ENCODE measurements at places on chromosomes 1 and 21. TPM values are rescaled to one million over a fixed set of nuclear protein-coding genes. Genes with fewer than 3 reads are reported as not detected.

DNA sequence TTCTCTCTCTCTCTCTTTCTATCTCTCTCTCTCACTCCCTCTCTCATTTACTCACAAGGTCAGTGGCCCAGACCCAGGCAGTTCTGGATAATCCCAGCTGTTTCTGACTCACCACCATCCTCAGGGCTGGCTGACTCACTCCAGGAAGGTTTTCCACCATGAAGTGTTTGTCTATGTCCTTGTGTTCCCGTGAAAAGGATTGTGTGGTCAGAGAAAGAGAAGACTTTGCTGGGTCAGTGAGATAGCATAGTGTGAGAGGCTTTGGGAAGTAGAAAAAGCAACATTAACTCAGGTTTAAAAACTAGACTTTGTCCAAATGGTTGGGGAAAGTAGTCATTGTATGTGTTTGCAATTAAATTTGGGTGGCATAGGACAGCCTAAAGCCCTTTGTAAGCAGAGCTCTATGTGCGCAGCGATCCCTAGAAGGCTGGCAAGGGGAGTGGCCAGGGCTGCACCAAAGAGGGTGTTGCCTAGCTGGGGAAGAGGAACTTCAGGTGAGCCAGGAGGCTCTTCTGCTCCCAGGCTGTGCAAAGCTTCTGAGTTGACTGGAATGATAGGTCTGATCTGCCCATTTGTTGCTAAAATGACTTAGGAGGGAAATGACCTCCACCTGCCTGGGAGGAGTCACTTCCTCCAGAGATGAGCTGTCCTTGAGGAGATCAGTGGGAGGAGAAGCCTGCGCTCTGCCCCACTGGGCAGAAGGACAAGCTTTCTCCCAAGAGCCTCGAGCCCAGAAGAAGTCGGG, 4.9 kb upstream of the CAPN2 start:
- peak; percentile 98 for DNase-seq

- no peak for DNase-seq
These were observed 25.9 kb downstream of the COL16A1 start for GRCh38 chr1:31677949-31678348.

GRCh38 chr21:41396558-41397075, 29.4 kb upstream of the MX1 start:
- DNase-seq = no peak

DNA sequence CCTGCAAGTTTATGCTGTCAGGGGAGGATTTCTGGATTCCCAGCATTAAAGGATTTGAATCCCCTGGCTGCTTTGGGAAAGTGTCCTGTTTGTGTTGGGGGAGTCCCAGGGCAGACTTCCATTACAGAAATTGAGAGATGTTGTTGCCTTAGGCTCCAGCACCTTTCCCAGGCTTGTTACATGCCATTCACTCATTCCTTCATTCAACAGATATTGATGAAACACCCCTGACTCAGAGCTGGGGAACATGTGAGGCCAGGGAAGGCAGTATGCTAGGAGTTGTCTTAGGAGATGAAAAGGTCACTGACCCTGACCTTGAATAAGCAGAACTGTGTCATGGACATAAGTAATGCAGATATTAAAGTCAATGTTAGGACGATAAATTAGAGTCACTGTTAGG, 161.7 kb downstream of the NTMT2 start:
- peak; percentile 22 for DNase-seq

- no peak for DNase-seq
These were observed 27.9 kb upstream of the PRRC2C start for GRCh38 chr1:171457412-171457811.

- DNase-seq = no peak
These were observed 14.5 kb downstream of the GLUL start for GRCh38 chr1:182376936-182377574.

DNA sequence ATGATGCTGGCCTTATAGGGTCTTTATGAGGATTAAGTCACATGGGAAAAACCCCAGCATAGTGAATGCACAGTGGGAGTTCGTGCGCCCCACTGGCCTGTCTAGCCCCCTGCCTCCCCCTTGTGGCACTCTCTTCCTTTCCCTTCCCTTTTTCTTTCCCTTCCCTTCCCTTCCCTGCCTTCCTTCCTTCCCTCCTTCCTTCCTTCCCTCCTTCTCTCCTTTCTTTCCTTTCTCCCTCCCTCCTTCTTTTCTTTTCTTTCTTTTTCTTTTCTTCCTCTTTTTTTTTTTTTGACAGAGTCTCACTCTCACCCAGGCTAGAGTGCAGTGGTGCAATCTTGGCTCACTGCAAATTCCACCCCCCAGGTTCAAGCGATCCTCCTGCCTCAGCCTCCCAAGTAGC, 38.6 kb downstream of the HTR6 start:
- DNase-seq = no peak

DNA sequence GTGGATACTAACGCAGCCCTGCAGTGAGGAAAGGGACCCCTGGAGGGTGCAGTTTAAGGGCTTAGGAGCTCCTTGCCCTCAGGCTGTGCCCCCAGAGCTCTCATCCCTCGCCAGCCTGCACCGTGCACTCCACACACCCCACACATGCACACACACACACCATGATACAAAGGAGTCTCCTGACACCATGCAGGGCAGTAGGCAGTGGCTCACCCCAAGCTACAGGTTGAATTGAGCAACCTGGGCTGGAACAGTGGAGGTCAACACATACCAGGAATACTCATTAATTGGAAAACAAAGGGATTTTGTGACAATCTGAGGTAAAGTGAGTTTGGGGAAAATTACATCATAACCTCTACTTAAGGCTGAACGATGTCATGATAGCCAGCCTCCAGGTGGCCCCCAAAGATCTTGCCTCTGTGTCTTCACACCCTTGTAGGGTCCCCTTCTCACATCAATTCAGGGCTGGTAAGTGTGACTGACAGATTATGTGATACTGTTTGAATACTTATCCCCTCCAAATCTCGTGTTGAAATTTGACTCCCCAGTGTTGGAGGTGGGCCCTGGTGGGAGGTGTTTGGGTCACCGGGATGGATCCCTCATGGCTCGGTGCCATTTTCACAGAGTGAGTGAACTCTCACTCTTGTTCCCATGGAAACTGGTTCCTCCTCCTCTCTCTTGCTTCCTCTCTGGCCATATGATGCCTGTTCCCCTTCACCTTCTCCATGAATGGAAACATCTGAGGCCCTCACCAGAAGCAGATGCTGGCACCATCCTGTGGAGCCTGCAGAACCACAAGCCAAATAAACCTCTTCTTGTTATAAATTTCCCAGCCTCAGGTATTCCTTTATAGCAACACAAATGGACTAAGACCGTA, 111.0 kb upstream of the RAB4A start:
- no peak for DNase-seq

GRCh38 chr1:3242408-3243260, 173.6 kb downstream of the PRDM16 start:
- no peak for DNase-seq

DNA sequence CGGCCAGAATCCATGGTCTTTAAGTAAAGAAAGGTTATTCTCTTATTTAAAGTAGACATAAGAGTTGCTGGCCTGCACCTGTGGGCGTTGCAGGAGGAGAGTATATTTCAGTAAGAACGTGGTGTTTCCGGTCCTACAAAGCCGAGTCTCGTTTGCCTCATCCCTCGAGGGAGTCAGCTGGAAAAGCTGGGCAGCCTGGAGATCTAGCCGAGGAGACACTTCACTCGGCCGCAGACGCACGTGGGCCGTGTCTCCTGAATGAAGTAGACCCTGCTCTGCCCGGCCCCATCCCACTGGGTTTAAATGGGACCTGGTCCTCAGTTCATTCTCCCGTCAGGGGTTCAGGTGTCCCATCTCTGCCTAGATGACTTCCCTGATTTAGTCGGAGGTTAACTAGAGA, 14.9 kb downstream of the SLC45A1 start:
- DNase-seq = no peak

DNA sequence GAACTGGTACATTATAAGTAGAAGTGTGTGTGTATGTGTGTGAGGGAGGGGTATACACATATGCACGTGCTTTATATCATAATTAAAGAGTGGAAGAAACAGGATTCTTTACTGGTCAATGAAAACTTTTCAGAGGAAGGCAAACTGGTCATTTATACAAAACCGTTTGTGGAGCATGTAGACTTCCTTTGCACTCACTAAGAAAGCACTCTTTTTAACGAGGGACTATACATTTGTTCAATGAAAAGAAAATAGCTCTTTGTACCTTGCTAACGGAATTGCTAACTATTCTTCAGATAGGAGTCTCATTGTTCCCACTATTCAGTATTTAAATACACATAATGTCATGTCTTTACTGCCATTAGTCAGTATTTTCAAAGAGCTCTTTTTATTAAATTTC, 219.3 kb downstream of the ST6GALNAC3 start:
- no peak for DNase-seq

DNA sequence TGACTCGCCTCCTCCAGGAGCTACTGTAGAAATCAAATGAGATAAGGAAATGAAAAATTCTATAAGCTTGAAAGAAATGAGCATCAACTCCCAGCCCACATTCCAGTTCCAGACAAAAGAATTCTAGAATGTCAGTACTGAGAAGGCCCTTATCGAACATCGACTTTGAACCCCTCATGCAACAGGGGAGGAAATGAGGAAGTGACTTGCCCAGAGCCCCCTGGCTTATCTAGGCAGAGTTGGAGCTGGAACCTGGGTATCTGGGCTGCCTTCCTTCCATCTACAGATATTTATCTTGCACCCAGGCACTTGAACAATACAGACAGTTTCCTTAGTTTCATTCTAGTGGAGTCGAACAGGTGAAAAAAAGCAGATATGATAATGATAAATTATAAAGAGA, 22.3 kb downstream of the MECR start:
- no peak for DNase-seq

GRCh38 chr1:86751923-86752322, 47.5 kb downstream of the SH3GLB1 start:
- DNase-seq = no peak

DNA sequence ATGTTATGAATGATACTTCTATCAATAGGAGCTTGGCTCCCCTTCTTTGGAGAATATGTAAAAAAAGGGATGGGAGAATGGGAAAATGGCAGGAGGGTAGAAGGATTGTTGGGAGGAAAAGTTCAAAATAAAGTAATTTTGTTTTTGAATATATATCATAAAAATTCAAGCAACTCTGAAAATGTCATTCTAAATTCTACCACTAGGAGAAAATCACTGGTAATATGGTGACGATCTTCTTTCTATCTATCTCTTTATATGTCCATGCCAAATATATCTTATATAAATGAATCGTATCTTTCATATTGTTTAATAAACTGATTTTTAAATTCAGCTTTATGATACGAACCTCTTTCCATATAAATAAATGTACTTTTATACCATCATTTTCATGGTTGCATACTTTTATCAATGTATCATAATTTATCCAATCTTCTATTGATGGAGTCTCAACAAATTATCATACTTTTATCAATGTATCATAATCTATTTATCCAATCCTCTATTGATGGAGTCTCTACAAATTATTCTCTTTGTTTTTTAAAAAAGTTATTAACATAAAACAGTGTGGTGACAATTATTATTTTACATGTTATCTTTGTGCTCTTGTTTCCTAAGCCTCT, 73.7 kb upstream of the MARK1 start:
- DNase-seq = no peak

DNA sequence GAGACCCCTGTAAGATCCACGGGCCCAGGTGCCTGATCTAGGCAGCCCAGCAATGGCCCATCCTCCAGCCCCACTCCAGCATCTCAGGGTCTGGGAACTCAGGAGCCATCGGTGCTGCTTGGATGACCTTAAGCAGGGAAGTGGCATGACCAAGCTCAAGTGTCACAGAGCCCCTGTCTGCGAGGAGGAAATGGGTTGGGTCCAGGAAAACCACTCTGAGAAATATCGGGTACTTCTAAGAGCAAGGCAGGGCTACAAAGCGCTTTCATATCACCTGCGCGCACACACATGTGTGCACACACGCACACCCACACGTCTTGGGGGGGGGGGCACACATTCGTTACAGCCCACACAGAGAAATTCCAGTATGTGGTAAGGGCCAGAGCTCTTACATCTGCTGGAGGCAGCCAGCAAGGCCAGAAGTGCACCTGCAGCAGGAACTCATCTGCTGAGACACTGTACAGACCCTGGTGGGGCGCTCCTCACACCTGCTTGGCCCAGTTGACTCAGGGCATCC, 32.6 kb upstream of the SPOCD1 start:
- DNase-seq = no peak

GRCh38 chr1:212255705-212256307, 29.4 kb upstream of the PPP2R5A start:
- DNase-seq = no peak

DNA sequence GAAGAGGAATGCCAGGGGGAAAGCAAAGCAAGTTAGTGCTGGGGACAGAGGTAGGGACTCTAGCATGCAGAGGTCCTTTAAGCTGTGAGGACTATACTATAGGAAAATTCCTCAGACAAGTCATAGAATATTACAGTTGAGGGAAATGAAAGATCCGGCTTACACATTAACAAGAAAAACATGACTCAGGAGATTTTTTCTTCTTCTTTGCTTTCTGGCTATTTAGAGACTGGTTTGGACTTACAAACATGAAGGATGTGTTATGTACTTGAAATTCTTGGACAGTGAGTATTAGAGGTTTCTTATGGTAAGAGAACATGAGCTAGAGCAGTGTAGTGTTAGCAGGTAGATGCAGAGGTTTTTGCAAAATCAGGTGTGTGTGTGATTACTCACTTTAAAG, 24.9 kb downstream of the USP25 start:
- DNase-seq = peak; percentile 32

DNA sequence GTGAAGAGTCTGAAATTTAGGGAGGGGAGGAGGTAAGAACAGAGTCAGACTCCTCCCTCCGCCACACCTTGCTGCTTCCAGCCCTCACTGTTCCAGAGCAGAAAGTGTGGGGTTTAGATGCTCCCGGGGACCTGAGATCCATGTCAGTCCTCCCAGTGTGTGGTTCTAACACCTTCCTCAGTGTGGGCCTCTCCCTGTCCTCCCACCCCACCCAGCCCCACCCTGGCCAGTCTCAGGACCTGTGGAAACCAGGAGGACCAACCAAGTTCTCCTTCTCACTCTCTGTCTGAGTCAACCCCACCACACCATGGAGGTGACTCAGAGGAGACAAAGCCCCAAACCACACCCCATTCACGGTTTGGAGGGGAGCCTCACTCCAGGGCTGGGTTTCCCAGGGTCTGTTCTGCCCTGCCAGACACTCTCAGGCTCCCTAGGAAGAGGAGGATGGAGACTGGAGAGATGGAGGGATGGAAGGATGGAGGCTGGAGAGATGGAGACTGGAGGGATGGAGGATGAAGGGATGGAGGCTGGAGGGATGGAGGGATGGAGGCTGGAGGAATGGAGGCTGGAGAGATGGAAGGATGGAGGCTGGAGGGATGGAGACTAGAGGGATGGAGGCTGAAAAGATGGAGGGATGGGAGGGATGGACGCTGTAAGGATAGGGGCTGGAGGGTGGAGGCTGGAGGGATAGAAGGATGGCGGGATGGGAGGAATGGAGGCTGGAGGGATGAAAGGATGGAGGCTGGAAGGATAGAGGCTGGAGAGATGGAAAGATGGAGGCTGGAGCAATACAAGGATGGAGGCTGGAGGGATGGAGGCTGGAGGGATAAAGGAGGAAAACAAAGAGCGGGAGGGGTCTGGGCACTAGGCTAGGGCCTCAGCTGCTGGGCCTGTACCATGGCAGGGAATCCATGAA, 100.9 kb upstream of the RUNX3 start:
- peak; percentile 80 for DNase-seq

- no peak for DNase-seq
These were observed 1125.7 kb downstream of the BRINP3 start for GRCh38 chr1:189351960-189352359.

GRCh38 chr1:118983558-118984041, 4.5 kb downstream of the TBX15 start:
- DNase-seq = no peak

TPTE gene
- 1.7 TPM for total RNA-seq

IGSF5 gene
- not detected for total RNA-seq

PADI1 gene
- 0.47 TPM for total RNA-seq

PTPRU gene
- 37.5 TPM for total RNA-seq

Data from HT1080 (cell line).